ENCODE measurements at places on chromosomes 11 and 22.
A peak's percentile ranks its signal among the peaks of the same experiment; 100 is the strongest.

DNA sequence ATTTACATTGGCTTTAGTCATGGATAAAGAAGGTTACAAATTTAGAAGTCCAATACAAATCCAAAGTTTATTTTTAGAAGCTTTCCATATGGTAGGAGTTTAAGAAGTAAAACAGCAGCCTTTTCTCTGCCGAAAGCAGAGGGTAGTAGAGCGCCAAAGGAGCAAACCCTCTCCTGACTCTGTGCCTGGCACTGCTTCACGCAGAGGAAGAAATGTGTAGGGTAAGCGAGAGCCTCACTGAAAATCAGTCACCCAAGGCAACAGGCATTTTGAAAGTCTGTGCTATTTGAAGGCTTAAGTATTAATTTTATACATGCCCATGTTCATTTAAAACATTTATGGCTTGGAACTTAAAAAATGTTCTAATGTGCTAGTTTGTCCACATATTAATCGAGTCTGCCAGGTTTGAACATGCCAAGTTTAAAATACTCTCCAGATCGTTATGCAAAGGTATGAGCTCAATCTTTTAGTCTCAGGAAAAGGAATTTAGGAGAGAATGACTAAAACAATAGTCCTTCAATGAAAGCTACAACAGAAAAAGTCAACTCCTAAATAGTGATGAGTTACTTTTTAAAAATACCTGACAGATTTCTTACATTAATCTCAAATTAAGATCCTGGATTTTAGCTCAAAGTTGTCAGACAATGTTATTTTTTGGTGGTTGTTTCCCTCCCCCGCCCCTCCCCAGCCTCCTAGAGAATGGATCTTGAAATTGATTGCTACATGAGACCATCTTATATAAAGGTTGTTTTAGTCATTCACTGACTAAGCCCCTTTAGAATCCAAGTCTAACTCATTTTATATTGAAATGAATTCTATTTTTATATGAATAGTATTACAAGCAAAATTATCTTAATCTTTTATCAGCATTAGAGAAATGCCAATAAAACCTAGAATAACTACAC is 38.7 kb downstream of the MRTFA start:
- DNase-seq = peak; percentile 28

DNA sequence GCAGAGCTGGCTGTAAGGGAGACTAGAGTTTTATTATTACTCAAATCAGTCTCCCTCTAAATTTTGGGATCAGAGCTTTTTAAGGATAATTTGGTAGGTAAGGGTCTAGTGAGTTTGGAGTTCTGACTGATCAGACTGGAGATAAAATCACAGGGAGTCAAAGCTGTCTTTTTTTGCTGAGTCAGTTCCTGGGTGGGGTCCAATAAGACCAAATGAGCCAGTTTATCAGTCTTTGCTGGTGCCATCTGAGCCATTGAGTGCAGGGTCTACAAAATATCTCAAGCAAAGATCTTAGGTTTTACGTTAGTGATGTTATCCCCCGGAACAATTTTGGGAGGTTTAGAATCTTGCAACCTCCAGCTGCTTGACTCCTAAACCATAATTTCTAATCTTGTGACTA is 935.1 kb upstream of the RAG2 start:
- DNase-seq = no peak

GRCh38 chr22:45845076-45845487 is 131.9 kb downstream of the WNT7B start:
- DNase-seq = no peak

- DNase-seq = no peak
These were observed 17.4 kb downstream of the LRRC32 start for GRCh38 chr11:76653012-76653673.

DNA sequence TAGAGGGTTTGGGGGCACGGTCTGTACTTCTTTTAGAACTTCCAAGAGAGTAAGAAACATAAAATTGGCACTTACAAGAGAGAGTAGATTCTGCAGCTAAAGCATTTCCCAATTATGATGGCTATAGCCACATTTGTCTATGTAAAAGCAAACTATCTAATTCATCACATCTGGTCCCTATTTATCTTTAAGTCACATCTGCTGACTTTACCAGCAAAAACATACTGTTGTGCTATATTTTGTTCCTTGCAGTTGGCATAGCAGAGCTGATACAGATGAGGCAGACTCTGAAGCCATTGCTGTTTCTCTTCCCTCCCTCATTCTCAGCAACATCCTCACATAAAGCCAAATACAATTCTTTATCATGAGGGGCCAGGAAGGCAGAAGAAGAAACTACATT is 1533.5 kb upstream of the RAG2 start:
- DNase-seq = no peak

DNA sequence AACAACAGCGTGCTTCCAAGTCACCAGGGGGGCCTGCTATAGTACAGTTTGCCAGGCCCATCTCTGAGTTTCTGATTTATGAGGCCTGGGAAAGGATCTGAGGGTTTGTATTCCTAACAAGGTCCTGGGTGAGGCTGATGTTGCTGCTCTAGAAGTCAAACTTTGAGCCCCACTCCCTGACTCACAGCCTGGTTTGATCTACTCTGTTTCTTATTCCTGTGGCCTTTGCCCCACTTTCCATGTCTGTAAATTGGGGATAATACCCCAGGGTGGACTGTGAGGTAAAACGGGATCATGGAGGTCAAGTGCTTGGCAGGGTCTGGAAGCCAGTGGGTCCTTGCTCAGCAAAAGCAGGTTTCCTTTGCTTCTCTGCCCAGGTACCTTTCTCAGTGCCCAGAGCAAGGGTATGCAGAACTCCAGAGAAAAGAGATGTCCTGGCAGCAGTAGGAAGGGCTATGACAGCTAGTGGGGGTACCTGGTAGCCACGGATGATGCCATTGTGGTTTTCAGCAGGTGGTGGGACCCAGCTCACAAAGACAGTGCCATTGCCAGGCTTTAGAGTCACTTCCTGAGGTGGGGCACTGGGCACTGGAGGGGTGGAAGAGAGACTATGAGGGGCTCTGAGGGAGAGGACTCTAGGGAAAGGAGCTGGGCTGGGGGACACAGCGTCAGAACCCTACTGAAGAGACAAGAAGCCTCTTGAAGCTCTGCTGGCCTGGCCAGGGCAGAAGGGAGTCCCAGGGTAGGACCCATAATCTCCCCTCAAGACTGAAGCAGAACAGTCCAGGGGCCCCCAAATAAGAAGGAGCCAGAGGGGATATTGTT is 2.8 kb downstream of the ROBO4 start:
- DNase-seq = peak; percentile 41

Measured in fibroblast of mammary gland (primary cell).